ENCODE measurements at places on chromosomes 7 and 10. TPM values are rescaled to one million over a fixed set of nuclear protein-coding genes. Genes with fewer than 3 reads are reported as not detected.

The OR6V1 gene
- total RNA-seq = not detected

DNA sequence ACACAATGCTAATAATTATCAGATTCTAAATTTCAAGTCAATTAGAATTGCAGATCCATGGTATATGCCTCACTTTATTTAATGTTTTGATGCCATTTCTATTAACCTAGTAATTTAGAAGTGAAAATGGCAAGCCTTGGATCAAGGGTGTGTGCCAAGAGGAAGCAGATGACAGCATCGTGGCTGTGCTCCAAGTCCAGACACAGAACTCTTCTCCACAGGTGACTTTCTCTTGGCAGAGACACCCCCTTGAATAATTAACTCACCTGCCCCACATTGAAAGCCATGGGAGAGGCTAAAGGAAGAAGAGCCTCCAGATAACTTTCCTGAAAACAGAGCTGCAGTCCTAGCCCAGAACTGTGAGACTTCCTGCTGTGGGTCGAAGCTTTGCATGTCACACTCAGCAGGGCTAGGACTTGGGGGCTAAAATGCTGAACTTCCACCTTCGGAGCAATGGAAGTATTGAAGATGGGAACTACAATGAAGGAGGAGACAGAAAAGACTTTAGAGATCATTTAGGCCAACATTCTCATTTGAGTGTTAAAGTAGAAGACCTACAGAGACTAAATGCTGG, 996 bp upstream of the C10orf90 start:
- no peak for DNase-seq

GRCh38 chr7:66628361-66629221, at the start of gene KCTD7:
Gene KCTD7, plus strand, starts transcription at chr7:66628881. Its CDS starts 184 bp downstream, at chr7:66629065.
- DNase-seq = peak; percentile 99

DNA sequence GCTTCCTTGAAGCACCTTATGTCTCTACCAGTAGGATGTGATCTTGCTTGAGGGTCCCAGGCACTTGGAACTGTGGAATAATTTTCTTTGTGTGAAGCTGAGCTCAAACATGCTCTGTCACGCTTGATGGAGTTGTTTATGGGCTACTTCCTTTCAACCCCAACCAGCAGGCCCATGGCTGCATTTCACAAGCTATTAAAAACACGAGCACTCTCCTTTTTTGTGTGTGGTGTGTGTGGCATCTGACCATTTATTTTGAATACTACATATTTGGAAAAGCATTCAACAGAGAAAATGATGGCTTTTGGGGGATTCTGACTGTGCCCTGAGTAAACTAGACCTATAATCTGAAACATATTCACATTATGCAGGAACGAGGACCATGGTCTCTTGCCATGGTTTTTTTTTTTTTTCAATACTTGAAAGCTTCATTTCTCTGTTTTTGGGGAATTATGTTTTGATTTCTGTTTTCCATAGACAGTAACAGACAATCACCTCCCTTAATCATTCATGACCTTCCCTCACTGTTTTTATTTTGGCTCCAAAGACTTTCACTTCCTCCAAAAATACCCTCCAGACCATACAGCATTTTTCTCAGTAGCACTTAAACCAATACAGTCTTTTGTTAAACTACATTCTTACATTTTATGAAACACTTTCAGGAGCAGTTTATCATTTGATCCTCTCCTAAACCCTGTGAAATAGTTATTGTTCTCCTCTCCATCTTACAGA, 233.6 kb upstream of the BMPER start:
- DNase-seq = peak; percentile 13

Measured in Caki2 (cell line).